ENCODE measurements at places on chromosomes 16 and 17.

GRCh38 chr17:35907691-35908090, 22.9 kb downstream of the RDM1 start:
- no peak for DNase-seq

DNA sequence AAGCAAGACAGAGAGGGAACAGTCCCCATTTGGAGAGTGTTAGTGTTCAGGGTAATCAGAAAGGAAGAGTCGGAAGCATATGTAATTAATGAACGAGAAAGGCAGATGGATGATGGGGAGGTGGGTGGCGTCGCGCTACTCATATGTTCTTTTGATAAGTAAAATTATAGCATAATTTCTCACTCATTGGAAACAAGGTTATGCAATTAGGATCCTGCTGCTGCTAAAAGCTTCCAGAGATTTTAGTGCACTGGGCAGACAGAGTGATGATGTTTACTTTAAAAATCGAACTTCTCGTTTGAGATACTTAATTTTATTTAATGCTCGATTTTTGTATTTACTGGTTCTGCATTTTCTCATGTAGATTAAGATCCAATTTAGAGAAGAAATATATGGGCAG, 96.2 kb downstream of the PRKCA start:
- DNase-seq, result no peak

DNA sequence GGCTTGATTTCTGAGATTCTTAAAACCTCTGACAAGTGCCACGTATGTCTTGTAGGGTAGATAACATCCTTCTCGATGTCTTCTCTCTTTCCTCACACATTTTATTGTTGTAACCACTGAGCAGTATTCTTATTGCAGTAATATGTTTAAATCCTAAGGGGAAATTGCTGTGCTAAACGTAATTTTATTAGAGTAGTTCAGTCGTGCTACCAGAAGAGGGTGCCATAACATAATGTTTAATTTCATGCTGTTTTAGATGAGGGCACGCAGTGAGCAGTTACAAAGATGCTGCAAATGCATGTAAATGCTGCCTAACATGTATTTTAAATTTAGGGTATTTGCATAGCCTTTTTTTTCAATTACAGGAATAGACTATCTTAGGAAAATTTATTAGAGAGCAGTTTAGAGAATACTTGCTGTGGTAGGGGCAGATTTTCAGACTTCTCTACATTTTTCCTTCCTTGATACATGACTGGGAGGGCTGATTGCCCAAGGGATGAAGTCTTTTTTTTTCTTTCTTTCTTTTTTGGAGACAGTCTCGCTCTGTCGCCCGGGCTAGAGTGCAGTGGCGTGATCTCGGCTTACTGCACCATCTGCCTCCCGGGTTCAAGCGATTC, 51.7 kb downstream of the GAN start:
- peak; percentile 3 for DNase-seq

DNA sequence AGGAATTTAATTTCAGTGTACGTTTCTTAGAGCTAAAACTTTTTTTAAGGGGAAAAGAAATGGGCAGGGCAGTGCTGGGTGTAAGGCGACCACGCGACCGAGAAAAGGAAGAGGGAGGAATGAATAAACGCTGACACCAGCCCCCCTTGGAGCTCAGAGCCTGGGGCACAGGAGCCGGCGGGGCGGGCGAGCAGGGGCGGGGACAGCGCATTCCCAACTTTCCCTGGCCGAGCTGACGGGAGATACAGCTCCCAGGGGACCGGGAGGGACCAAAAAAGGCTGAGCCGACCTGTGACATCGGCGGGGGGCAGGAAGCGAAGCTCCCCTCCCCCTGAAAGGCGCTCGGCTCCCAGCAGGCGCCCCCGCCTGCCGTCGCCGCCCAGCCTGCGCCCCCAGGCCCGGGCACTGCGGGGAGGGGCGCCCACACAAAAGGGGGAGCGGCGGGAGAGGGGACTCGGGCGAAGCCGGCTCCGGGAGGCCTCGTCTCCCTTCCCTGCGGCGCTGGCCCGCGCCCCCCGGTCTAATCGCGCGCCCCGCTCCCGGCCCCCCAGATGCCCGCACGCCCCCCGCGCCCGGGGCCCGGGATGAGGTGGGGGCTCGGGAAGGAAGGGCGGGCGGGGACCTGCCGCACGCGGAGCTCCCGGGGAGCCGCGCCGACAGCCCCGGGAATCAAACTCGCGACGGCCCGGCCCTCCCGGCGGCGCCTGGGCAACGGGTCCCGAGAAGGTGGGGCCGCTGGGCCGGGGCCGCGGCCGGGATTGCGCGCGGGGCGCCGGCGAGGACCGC, 622 bp downstream of the CUEDC1 start:
- no peak for DNase-seq

DNA sequence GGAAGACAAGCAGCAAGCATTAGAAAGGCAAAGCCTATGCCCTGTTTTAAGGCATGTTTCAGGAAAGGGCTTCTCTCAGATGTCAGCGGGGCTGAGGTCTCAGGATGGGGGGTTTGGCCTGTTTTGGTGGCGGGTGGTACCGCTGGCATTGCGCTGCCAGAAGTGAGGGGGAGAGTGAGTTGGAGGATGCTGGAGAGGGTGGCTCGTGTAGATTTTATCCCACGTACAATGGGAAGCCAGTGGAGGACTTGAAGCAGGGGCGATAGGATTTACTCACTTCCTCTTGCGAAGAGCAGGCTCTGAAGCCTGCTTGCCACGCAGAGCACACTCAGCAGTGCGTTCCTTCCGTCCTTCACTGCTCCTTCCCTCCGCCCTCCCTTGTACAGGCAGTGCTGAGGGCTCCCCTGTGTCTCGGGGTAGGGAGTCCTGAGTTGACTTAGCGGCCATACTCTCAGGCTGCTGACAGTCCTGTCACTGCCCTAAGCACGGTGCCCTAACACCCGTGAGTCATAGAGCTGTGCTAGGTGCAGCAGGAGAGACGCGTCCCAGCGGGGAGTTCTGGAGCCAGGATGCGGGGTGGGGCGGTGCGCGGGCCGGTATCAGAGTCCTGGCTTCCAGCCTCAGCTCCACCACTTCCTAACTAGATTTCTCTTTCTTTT, 113.1 kb downstream of the SNX29 start:
- no peak for DNase-seq

GRCh38 chr17:410543-411401, 58.2 kb upstream of the RPH3AL start:
- DNase-seq, result no peak

DNA sequence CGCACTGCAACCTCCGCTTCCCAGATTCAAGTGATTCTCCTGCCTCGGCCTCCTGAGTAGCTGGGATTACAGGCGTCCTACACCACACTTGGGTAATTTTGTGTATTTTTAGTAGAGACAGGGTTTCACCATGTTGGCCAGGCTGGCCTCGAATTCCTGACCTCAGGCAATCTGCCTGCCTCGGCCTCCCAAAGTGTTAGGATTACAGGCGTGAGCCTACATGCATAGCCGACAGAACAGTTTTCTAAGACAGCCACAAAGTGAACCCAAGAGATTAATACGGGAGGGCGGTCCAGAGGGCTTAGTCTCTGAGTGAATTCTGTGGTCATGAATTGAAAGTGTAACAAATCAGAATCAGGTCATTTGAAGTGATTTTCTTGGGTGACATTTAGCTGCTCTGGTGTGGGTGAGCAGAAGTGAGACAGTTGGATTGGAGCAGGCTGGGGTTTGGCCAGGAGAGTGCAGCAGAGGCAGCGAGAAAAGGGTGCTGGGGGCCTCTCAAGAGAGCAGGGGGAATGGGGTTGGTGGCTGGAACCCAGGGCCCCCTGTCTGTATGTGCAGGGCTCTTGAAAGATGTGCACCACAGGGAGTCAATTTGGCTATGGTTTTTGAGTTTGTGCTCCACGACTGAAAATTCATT, 231.4 kb upstream of the WSCD1 start:
- DNase-seq, result no peak

- DNase-seq, result no peak
Measured at GRCh38 chr16:66569827-66570405, 3.7 kb downstream of the CMTM1 start.

- no peak for DNase-seq
Measured at GRCh38 chr17:34090593-34090992, 164.5 kb upstream of the CCL2 start.

- DNase-seq, result no peak
Measured at GRCh38 chr17:80885947-80886582, 105.6 kb upstream of the CHMP6 start.

- no peak for DNase-seq
Measured at GRCh38 chr16:48904333-48904732, 294.4 kb upstream of the N4BP1 start.

- no peak for DNase-seq
Measured at GRCh38 chr16:77117707-77118106, 73.3 kb upstream of the MON1B start.

DNA sequence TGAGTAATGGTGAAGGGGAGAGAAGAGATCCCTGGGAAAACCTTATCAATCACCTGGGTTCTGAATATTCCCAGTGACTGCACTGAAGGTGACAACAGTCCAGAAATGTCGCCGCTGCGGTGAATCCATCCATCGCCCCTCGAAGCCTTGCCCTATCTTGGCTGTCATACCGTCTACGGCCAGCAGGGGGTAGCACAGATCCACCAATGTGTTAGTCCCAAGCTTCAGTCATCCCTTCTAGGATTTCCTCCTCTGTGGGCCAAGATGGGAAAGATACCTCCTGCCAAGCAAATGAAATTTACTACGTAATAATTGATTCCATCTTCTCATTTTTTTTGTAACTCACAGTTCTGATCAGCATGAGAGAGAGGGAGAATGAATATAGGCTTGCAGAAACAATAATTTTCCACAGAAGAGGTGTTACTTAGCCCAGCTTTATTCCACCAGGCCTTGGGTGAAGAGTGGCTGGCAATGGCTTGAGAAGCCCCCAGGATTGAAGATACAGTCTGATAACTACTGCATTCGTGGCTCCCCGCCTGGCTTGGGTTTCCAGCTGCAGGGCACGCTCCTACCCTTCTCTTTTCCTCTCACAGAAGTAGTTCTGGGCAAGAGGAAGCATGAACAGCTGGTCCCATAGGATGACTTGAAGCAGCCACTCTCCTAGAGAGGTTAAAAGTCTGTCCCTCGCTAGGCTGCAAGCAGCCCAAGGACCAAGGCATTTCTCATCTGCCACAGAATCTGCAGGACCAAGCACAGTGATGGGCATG, 2.6 kb upstream of the FMNL1 start:
- DNase-seq, result peak; percentile 91

- DNase-seq, result no peak
Measured at GRCh38 chr17:9004132-9004960, 17.0 kb upstream of the NTN1 start.

DNA sequence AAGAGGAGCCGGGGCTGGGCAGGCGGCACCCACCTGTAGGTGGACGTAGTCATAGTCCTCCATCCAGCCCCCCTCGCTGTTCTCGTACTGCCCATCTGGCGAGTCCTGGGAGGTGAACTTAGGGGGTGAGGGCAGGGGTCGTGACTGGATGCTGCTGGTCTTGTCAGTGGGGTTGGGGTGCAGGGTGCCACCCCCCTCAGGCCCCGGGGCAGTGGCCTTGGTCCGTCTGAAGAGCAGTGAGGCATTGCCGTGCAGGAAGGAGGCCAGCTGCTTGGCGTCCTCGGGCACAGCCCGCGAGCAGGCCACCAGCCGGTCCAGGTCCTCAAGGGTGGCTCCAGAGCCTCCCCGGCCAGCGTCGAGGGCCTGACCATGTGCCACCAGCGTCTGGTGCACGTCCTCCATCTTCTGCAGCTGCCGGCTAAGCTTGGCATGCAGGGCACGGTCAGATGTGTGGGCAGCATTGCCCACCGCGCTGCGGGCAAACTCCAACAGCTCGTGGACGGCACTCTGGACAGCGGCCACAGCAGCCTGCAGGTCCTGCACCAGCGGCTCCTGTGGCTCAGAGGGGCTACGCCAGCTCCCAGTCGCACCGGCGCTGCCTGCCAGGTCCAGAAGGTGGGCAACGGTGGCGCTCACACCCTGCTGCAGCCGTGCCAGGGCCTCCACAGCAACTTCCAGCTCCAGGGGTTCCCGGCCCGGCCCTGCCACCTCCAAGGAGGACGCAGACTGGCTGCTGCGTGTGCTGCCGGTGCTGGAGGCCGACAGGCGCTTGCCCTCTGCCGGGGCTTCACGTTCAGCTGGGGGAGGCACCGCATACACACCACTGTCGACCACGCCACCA, 16.3 kb downstream of the CTRB1 start:
- DNase-seq, result no peak

GRCh38 chr16:74726716-74727115, 26.1 kb upstream of the MLKL start:
- DNase-seq, result no peak

GRCh38 chr17:72775237-72775636, 317.3 kb downstream of the SLC39A11 start:
- no peak for DNase-seq

DNA sequence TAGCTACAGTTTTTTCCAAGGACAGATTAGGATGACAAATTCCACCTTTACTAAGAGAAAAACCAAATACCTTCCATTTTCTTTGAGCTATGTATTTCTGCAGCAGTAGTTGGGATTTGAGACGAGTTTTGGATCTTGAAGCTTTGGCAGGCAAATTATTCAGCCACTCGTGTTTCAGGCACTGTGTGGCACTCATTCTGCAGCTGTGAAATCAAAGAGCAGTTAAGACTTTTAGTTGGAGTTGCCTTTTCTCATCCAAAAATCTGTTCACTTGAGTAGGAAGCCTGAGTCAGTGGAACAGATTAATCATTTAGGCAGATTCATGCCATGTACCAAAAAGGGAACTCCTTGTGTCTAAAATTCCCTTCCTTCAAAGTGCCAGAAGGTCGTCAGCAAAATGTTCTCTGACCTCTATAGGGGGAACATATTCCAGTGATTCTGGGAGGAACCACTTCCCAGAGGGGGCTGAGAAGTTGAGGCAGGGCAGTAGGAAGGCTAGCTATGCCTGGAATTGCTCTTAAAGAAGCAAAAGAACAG, 20.1 kb downstream of the ORC6 start:
- DNase-seq, result no peak

- no peak for DNase-seq
Measured at GRCh38 chr16:3974751-3975150, 94.2 kb upstream of the CREBBP start.

- no peak for DNase-seq
Measured at GRCh38 chr16:89730610-89731234, 9.4 kb downstream of the ZNF276 start.

DNA sequence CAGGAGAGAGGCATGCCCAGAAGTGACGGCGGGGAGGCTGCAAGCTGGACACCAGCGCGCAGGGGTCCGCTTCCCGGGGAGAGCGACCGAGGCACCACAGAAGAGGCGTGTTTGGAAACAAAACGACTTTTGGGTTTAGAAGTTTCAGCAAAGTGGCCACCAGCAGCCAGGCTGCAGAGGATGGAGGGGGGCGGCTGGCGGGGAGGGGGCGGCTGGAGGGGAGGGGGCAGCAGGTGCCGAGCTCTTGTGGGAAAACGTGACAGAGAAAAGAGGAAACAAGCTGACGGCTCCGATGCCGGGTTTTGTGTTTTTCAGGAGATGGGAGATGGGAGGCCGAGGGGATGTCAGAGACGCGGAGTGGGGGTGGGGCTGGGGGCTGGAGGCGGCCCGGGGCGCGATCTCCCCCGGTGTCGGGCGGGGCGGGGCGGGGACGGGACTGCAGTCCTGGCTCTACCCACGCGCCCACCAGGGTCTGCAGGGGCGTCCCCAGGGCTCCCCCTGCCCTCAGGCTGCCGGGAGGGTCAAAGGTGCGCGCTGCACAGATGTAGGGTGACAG, 32.1 kb upstream of the RPH3AL start:
- no peak for DNase-seq

Measured in activated T-cell treated with anti-CD3 and anti-CD28 coated beads for 4 hours (primary cell).